Left lobe of liver (tissue), 2 donors: ENCODE measurements at places on chromosomes 4 and X. TPM values are rescaled to one million over a fixed set of nuclear protein-coding genes. Genes with fewer than 3 reads are reported as not detected.

DNA sequence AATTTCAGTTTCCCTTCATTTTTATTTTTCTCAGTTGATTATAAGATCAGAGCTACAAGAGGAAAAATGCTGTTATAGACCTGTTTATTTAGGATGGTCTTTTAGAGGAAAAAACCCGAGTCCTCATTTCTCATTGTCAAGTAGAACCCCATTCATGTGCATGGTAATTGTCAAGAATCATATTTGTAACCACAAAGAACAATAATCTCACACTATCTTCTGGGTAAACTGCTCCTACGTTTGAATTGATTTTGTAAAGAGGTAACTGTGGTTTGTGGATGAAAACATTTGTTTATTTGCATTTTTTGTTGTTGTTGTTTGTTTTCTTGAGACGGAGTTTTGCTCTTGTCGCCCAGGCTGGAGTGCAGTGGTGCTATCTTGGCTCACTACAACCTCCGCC lies 23.8 kb downstream of the RAPGEF2 start:
- no peak for DNase-seq

GRCh38 chr4:58553679-58554078 lies 1443.5 kb upstream of the IGFBP7 start:
- DNase-seq: no peak

Gene MXRA5
- 0.91 TPM for total RNA-seq

Gene LGI2
- 0.13 TPM for total RNA-seq
